ENCODE measurements at places on chromosomes 1 and 21.

GRCh38 chr1:15997076-15997585 lies 6.9 kb upstream of the SRARP start:
- no peak for DNase-seq

DNA sequence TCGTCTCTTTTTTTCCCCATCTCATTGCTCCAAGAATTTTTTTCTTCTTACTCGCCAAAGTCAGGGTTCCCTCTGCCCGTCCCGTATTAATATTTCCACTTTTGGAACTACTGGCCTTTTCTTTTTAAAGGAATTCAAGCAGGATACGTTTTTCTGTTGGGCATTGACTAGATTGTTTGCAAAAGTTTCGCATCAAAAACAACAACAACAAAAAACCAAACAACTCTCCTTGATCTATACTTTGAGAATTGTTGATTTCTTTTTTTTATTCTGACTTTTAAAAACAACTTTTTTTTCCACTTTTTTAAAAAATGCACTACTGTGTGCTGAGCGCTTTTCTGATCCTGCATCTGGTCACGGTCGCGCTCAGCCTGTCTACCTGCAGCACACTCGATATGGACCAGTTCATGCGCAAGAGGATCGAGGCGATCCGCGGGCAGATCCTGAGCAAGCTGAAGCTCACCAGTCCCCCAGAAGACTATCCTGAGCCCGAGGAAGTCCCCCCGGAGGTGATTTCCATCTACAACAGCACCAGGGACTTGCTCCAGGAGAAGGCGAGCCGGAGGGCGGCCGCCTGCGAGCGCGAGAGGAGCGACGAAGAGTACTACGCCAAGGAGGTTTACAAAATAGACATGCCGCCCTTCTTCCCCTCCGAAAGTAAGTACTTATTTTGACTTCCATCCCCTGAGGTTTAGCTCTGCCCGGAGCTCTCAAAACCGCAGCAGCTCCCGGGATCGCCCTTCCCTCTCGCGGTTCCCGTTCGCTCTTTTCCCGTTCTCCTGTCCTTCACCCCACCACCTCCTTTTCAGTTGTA lies 1.5 kb downstream of the TGFB2 start:
- peak; percentile 64 for DNase-seq

DNA sequence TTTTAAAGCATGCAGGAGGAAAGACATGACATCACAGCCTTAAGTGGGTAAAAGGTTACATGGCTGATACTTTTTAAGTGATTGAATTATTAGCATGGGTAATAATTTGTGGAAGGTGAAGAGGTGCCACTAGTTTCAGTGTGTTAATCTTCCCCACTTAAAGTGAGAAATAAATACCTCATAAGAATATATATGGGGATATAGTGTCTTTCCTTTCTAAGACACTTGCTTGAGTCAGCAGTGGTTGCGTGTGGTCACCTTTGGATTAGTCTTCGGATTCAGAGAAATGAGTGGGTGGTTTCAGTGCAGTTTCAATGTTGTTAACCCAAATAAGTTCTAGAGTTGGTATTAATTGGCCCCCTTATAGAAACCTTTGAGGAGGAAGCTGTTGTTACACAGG lies 94.1 kb downstream of the ADGRL2 start:
- no peak for DNase-seq

GRCh38 chr1:203025686-203026030 lies 633 bp upstream of the PPFIA4 start:
- DNase-seq, result no peak

GRCh38 chr21:41634211-41634694 lies 126.3 kb upstream of the TMPRSS2 start:
- peak; percentile 37 for DNase-seq

Data from sciatic nerve (tissue), 2 donors.